Fibroblast of skin of left quadriceps (primary cell): ENCODE measurements at places on chromosomes 5 and 9.

- DNase-seq = no peak
These were observed 64.0 kb downstream of the SFXN1 start for GRCh38 chr5:175542232-175542965.

- no peak for DNase-seq
These were observed 296.0 kb downstream of the SPOCK1 start for GRCh38 chr5:137203011-137203632.

DNA sequence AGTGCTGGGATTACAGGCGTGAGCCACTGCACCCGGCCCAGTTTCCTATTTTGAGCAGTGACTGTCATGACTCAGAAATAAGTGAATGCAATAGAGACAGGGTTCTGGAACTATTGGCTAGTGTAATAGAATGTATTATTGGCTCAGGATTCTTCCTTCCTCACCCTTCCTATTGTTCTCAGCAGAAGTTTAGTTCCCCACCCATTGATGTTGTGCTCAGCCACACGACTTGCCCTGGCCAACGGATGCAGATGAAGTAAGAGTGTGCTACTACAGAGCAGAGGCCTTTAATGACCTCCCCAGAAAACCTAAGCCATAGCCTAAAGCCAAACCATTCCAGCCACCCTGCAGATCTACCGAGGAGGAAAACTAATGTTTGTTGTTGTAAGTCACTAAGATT lies 287.9 kb downstream of the AGTPBP1 start:
- DNase-seq = no peak

DNA sequence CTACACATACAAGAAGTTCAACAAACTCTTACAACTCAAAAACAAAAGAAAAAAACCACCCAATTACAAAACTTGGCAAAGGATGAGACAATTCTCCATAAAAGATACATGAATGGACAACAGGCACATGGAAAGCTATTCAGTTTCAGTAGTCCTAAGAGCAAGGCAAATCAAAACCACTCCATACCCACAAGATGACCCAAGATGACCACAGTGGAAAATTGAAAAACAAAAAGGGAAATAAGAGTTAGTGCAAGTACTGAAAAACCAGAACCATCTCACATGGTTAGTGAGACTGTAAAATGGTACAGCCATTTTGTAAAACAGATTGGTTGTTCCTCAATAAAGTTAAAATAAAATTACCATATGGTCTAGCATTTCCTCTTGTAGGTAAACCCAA lies 287.1 kb upstream of the CDH9 start:
- DNase-seq = no peak

GRCh38 chr5:177003649-177004048 lies 2.9 kb downstream of the UIMC1 start:
- DNase-seq = no peak

DNA sequence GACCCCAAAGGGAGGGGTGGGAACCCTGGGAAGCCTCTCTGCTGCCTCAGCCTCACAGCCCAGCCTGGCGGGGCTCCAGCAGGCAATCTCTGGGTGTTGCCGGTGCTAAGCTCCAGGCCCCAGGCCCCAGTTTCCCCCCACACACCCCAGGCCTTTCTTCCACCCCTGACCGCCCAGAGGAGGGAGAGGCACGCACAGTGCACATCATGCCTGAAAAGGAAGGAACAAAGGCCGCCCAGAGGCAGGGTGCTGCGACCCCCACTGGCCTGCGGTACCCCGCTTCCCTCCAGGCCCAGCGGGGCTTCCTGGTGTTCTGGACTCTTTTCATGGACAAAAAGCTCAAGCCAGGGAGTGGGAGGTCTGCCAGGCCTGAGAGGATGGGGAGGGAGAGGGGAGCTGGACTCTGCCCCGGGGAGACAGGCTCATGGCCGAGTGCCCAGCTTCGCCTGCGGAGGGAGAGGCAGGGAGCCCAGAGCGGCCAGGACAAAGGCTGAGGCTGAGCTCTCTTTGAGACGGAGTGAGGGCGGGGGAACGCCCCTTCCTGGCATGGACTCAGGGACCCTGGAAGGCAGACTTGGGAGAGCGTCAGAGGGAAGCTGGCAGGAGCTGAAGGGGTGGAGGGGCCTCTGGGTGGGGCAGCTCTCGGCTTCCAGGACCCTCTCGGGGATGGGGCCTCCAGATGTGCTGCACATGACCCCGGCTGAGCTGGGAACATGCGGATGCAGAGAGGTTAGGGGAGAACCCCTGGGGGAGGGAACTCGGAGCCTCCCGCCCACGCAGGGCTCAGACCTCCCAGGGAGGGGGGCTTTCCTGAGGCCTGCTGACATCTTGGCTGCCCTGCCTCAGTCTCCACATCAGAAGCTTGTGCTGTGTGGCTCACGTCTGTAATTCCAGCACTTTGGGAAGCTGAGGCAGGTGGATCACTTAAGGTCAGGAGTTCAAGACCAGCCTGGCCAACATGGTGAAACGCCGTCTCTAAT lies 1.8 kb upstream of the ENTPD2 start:
- no peak for DNase-seq

- no peak for DNase-seq
These were observed 61.7 kb downstream of the JMY start for GRCh38 chr5:79297661-79298060.

DNA sequence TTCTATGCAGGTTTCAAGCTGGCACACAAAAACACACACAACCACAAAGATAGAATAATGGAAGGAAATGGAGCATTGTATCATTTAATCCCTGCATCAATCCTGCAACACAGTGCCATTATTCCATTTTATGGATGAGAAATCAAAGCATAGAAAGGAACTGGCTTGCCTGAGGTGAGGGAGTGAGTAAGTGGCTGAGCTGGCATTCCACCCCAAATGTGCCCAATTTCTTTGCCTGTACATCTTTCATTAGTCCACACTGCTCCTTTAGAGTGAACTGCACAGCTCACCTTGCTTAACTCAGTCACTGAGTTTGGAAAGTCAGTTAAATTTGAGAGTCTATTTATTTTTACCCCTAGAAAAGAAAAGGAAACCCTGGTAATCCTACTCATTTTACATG lies 28.9 kb downstream of the ZNF366 start:
- no peak for DNase-seq

- no peak for DNase-seq
These were observed 75.1 kb downstream of the PTTG1 start for GRCh38 chr5:160496784-160497183.

GRCh38 chr5:4275232-4275631 lies 679.6 kb downstream of the IRX1 start:
- no peak for DNase-seq
